Ammon's horn (tissue), 1 donor: ENCODE measurements at places on chromosomes 7 and 10.

GRCh38 chr7:28669330-28669729 lies 257.0 kb downstream of the CREB5 start:
- DNase-seq: no peak

DNA sequence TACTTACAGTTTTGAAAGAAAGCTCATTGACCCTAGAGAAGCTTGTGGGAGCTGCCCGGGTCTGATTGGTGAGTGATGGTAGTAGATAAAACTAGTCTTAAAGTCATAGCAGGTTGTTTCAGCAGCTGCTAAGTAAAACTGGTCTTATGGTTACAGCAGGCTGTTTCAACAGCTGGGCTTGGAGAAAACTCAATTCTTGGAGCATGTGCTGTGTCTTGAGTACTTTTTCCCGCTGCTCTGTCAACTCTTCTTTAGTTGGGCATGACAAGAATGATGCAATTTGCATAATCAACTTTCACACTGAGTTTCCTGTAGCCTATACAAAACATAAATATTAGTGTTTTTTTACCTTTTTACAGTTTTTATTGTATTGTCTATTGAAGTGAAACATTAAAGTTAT lies 707.9 kb downstream of the AUTS2 start:
- no peak for DNase-seq

DNA sequence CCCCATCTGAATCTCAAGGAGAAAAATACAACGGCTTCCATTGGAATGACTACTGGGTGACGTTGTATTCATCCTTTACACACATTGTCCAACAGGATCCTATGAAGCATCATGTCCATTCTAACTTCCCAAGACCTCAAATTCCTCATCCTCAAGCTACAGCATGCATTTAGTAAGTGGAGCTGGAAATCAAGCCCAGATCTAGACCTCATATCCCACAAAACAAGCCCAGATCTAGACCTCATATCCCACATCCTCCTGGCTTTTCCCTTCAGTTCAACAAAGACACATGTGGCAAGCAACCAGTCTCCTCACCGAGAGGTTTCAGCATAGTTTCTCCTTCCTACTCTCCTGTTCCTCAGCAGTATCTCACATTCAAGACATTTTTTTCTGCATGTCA lies 12.2 kb downstream of the IGF2BP3 start:
- no peak for DNase-seq

DNA sequence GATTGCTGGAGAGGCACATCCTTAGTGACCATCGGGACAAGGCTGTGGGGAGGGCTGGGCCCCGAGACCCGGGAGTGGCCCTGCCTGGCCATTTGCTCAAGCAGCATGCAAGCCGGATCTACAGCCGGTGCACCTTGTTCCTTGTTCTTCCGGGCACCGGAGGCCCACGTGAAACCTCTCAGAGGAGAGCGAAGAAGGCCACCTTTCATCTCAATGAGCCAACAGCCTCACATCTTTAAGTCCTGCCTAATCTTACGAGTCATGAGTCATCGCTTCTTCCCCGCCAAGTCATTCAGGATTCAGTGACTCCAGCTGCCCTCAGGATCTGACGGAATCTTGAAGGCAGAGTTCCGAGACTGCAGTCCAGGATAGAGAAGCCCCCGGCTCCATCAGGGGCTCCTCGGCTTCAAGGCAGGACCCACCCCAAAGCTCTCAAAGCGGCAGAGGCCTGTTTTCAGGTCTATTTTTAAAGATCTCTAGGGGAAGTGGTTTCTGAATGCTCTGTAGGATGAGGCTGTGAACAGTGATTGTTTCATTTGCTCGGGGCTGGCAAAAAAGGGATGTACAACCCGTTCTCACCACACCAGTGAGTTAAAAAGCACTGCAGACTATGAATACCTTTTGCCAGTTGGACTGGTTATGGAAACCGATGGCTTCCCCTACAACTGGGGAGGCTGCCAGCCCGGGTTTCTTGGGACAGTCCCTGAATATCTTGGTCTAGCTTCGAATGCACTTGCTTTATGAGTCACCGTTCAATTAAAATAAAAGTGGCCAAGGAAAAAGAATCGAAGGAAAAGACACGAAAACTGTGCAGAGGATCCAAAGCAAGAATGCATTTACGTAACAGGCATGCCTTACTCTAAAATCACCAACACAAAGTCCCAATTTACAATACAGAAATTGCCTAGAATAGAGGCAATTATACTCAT lies 57.2 kb upstream of the ECHDC3 start:
- peak; percentile 77 for DNase-seq

- no peak for DNase-seq
Observed at GRCh38 chr7:15924910-15925309, 238.4 kb upstream of the MEOX2 start.

- no peak for DNase-seq
Observed at GRCh38 chr10:3828404-3829155, 43.6 kb upstream of the KLF6 start.

DNA sequence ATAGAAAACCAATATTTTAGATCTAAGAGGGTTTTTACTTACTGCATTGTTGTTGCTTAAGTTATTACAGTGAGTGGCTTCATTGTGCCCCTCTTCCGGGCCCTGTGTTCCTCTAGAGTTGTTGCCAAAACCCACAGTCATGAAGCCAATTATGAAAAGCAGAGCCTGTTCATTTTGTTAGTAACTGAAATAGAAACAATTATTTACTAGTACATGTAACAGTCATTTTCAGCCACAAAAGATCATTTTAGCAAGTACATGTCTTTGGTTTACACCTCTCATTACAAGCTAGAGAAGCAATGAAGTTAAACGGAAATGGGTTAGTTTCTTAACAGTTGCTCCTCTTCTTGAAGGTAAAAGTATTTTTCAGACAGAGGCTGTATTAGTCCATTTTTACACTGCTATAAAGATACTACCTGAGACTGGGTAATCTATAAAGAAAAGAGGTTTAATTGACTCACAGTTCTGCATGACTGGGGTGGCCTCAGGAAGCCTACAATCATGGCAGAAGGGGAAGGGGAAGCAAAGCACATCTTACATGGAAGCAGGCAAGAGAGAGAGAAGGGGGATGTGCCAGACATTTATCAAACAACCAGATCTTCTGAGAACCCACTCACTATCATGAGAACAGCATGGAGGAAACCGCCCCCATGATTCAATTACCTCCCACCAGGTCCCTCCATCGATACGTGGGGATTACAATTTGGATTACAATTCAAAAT lies 380.5 kb downstream of the SFMBT2 start:
- no peak for DNase-seq

DNA sequence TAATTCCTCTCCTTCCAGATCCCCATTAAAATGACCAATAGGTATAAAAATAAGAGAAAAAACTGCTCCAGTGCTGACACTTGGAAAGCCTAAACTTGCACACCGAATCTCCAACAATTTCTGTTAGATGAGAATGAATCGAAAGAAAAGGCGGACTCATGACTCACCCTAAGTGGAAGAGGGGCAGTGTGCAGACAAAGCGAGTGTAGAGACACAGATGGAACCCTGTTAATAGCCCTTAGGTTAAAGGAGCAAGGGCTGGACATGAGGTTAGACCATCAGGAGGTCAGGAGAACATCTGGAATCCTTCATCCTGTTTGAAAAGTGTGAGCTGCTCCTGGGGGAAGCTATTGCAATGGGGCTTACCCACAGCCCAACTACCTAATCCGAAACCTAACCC lies 103.4 kb upstream of the GLI3 start:
- no peak for DNase-seq

DNA sequence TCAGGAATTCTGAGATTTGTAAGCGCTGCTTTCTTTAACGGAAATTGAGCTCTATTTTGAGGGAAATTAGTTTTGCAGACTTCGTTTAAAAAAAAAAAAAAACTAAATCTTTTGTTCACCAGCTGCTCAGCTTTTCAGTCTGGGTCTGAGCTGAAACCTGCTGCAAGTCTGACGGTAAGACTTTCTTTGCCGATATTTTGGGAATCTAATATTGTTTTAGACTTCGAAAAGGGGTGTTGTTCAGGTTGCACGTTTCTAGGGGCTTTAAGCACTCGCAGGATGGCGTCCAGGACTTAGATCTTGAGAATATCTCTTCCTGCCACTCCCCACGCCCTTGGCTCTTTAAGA lies 1.8 kb upstream of the MEOX2 start:
- DNase-seq: no peak

GRCh38 chr10:74417397-74417796 lies 266.4 kb downstream of the ADK start:
- DNase-seq: no peak

- no peak for DNase-seq
Observed at GRCh38 chr10:71039551-71039950, 151.2 kb upstream of the PCBD1 start.

- no peak for DNase-seq
Observed at GRCh38 chr7:17126413-17127268, 171.8 kb upstream of the AHR start.

- DNase-seq: no peak
Observed at GRCh38 chr7:106165337-106165736, 53.2 kb upstream of the SYPL1 start.

DNA sequence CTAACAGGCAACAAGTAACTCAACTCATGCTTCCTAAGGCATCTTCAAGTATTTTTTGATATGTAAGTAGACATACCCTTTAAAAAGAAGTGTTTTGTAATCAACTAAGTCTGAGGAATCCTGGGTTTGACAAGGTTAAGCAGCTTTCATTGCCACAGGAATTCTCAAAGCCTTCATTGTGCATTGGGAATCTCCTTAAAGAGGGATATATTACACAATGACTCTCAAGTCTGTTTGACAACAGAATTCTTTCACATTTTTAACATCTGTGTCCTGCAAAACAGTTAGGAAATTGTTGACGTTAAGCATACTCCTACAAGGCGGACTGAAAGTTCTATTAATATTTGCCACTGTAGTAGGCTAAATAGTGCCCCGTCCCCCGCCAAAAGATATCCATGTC lies 71.4 kb downstream of the SGMS1 start:
- no peak for DNase-seq

DNA sequence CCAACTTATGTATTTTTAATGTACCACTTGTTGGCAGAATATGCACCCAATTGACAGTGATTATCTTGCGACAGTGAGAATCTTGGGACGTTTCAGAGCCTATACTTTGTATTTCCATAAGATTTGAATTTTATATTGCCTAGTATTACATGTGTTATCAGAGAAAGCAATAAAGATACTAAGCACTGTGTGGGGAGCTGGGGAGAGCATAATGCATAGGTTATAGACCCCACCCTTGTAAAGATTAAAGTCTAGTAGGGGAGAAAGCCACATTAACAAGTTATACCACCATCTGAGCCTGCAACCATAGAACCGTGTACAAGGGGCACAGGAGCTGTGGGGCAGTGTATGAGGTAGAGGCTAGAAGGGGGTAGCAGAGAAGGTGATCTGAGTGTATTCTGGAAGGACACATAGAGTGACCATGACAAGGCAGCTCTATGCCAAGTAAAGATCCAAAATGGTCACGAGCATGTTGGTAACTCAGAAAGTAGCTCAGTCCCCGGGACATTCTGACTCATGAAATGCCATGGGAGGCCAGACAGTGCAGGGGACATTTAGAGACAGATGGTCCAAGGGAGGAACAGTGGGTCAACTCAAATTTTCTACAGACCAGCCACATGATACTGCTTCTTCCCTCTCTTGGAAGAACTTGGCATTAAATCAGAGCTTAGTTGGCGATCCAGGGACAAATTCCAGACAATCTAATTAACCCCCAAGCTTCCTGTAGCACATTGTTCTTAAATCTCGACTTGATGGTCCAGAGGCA lies 84.5 kb downstream of the ADRA2A start:
- DNase-seq: no peak

- DNase-seq: peak; percentile 73
Observed at GRCh38 chr10:114021154-114021553, 22.5 kb upstream of the ADRB1 start.

DNA sequence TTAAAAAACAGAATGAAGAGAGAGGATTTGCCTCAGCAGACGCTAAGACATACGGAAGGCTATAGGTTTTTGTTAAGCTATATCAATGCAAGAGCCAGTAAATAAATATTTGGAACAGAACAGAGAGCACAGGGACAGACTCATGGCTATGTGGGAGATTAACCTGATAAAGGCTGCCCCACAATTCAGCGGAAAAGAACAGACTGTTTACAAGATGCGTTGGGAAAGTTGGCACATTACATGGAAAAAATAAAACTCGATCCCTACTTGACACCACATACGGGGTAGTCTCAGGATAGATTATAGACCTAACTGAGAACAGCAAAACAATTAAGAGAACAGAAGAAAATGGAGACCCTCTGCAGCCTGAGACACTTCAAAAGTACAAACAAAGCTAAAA lies 10.8 kb downstream of the KCNH2 start:
- no peak for DNase-seq

DNA sequence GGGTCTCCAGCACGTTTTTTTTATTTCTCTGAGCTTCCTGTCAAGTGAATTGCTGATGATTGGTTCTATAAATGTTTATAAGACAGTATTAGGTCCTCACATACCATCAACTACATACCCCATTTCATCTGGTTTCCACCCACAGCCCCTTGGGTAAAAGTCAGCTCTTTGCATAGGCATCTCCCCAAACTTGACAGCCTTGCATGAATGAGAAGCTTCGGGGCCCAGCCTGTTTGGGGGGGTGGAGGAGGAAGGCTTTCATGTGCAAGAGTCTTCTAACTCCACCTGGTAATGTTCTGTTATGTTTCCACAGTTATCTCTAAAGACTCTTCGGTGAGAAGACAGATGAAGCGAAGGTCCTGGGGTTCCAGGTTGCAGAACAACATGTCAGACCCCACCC lies 75.4 kb downstream of the SCRN1 start:
- no peak for DNase-seq

GRCh38 chr10:22560096-22560912 lies 154.1 kb downstream of the PIP4K2A start:
- no peak for DNase-seq

- DNase-seq: no peak
Observed at GRCh38 chr7:68309806-68310205, 1288.5 kb upstream of the AUTS2 start.

- no peak for DNase-seq
Observed at GRCh38 chr7:25168145-25168544, 43.1 kb upstream of the CYCS start.

- DNase-seq: no peak
Observed at GRCh38 chr10:88541116-88541626, 41.9 kb downstream of the RNLS start.

DNA sequence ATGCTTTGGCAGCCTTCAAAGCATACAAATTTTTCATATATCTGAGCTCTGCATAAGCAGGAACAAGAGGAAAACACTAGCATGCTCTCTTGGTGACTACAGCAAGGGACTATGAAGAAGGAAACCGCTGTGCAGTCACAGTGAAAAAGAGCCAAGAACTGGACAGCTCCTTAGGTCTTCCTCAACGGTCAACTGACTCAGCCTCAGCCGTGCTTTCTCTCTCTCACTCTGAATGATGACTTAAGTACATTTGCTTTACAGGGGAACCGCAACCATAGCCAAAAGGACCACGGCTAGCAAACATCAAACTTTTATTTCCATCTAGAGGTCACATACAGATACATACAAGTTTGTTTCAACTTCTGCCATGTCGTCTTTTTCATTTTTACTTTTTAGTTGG lies 69.9 kb downstream of the HYCC1 start:
- no peak for DNase-seq

DNA sequence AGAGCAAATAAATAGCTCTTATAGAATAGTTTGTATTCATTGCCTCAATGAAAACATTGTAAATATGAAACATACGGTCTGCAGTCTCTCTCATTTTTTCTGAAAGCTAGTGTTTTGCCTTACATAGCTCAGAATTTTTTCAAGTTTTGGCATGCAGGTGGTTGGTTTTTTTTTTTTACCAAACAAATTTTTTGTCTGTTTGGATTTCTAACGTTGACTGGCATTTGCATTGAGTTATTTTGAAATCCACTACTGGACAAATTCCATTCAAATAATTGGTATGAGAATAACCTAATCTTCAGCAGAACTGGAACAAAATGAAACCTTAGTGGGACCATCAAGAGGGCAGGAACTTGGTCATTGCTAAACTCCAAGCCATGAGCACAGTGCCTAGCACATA lies 107.6 kb upstream of the SAMD8 start:
- no peak for DNase-seq
